ENCODE measurements at places on chromosomes 7 and 10.

GRCh38 chr7:71659622-71660021 is 527.7 kb downstream of the GALNT17 start:
- no peak for DNase-seq

- no peak for DNase-seq
Observed at GRCh38 chr7:28811701-28812430, 146.3 kb downstream of the TRIL start.

DNA sequence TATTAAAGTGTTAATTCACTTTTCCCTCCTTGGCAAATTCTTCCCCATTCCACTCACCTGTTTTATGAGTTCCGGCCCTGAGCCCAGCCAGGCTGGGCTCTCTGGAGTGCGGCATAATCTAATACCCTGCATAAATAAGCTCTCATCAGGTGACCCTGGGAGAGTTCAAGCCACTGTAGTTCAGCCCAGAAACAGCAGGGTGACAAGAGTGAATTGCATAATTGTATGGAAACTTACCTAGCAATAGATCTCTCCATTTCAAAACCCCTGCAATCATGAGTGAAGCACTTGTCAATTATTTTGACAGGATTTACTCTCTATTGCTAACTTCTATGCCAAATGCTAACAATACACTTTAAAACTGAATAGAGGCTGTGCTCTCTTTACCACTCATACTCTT is 94.7 kb downstream of the OSBPL3 start:
- no peak for DNase-seq

DNA sequence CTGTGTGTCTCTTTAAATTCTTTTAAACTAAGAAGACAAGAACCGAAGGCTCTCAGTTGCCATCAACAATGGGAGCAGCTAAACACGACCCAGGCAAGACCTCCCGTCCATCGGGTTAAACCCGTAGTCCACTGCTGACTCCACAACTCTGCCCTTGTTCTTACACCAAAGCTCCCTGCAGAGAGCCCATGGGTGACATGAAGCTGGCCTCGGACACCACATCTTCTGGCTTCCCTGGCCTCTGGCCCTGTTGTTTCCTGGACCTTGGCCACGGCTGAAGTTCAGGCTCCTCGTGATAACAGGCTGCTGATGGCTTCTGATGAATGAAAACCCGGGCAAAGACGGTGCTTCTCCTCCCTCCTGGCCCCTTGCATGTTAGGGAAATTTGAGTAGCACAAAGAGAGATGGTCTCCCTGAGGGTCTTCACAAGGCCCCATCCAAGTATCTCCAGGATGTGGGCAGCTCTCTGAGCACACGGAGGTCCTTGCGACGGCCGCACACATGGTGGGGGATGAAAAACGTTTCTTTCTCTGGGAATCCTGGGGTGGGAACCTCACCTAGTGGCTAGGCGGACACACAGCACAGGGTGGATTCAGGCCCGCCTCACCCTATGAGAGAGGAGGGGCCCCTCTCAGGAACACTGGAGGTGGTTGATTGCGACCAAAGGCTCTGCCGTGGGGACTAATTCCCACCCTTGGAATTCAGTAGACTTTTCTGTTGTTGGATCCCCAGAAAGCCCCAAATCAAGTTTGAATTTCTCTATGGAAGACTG is 271.1 kb downstream of the ADARB2 start:
- DNase-seq: no peak

- no peak for DNase-seq
Observed at GRCh38 chr10:121753726-121754476, 155.7 kb upstream of the FGFR2 start.

DNA sequence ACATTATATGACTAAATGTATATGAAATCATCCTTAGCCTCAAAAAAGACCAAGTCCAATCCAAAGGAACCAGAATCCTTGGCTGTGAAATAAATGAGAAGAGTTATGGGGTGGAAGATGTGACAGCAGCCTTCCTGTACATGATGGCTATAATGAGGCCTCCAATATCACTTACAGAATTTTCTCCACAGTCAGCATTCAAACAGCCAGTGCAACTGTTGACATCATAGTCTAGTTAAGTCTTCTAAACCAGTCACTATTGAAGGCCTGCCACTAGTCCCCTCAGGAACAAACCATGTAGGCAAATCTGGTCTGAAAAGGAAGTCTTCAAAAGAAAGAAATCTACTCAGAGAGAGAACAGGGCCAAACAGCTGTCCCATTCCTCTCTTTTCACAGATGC is 219.5 kb upstream of the CCDC6 start:
- no peak for DNase-seq

DNA sequence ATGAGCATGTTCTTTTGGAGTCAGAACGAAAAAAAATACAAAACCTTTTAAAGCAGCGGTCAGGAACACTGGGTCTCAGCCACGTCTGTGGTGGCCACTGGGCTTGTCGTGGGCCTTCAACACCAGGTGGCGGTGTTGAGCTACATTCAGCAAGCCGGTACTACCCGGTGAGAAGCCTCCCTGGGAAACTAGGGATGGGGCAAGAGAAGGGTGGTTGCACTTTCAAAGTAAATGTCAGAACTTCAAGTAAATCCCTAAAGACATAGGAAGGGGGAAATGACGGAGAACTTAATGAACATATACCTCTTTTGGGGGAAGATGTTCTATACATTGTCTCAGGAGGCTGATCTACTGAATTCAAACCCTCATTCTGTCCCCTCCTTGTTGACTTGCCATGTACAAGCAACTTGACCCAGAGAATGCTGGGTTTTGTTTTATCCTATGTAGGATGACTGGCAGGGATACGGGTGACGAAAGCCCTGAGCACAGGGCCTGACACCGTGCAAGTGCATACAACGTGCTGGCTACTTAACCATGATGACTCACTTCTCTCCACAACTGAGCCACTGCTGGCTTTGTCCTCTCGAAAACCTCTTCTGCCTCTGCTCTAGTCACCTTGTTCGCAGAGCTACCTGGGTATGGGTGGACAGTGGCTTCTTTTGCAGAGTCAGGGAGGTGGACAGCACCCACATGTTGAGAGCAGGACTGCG is 49.0 kb upstream of the BAMBI start:
- DNase-seq: peak; percentile 74

DNA sequence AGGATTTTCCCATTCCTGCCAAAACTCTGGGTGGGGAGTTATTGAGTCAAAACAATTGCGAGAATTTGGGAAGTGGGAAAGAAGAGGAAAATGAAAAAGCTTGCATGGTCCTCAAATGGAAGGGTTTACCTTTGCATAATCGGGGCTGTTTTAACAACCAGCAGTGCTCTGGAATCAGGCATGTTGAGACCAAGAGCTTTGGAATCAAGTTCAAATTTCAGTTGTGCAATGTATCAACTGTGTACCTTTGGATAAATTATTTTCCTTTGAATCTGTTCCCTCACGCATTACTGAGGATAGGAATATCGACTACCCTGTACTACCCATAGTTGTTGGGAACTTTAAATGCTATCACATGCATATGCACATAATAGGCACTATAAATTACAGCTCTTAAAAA is 205.5 kb downstream of the JCAD start:
- no peak for DNase-seq

DNA sequence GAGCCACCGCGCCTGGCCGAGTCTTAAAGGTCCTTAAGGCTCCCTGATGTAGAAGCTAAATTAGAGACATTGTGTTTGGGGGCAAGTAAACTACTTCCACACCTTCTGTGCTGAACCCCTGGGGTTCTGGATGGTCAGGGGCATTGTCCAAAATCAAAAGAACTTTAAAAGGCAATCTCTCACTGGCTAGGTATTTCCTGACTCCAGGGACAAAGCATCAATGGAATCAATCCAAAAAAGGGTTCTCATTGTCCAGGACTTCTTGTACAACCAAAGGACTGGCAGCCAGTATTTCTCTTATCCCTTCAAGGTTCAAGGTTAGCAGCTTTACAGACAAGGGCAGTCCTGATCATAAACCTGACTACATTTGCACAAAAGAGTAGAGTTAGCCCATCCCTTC is 24.0 kb downstream of the SRPK2 start:
- DNase-seq: no peak

DNA sequence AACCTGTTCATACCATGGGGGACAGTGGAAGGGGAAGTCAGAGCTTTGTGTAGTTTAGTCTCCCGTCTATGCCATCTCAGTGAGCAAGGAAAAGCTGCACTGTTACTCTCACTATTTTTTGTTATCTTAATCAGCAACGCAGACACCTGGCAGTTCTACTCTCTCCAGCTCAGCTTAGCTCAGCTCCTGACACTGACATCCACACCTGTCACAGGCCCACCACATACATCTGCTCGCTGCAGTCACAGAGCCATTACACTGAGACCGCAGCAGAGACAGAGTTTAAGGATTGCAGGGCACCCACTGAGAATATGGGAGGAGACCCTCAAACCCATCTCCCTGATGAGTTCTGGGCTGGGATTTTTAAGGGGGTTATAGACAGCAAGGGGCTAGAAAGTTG is 257.3 kb upstream of the AKR1E2 start:
- no peak for DNase-seq

GRCh38 chr7:158469396-158470051 is 118.1 kb downstream of the PTPRN2 start:
- DNase-seq: no peak

- DNase-seq: no peak
Observed at GRCh38 chr7:24406789-24407299, 122.9 kb downstream of the NPY start.

GRCh38 chr10:110162741-110163145 is 44.7 kb upstream of the MXI1 start:
- no peak for DNase-seq

DNA sequence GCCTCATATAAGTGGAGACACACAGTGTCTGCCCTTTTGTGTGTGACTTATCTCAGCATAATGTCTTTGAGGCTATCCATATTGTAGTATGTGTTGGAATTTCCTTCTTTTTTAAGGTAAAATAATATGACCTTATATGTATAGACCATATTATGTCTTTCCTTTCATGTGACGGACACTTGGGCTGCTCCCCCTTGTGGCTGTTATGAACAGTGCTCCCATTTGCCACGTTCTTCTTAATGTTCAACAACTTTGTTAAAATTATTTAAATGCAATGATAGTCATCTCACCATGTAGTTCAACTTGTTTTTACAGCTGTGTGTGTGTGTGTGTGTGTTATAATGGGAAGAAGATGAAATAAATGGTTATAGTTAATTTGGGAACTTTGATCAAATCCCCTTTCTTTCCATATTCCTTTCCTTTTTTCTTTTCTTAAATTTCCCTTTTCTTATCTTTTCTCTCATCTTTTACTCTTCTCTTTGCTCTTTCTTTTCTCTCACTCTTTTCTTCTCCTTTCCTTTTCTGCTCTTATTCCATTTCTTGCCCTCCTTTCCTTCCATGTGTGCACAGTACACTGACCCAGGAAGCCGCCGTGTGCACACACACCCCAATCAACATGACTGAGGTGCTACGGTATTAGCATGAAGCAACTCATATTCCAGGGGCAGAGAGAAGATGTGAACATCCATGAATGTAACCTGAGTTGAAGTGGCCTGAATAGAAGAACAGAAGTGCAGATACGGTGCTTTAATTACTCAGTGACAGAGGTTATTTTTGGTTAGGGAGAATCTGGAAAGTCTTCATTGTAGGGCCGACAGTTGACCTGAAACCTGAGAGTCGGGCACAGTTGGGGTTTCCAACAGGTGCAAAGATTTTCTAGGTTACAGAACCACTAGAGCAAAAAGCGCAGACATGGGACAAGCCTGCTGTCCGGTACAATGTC is 596.6 kb downstream of the SDK1 start:
- no peak for DNase-seq

DNA sequence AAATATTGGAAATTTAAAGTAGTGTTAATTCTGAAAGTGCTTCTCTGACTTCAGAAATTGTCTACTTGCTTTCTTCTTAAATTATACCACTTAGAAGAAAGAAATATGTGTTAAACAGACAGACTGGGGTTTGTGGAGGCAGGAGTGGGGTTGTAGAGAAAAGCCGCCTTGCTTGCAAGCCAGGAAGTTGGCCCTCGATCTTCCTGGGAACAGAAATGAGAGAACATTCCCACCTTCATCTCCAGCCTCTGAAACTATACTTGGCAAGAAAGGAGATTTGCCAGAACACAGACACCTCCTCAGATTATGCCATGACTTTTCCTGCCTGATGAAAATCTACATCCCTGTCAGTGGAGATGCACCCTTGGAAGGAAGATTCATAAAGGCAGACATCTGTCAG is 171.2 kb upstream of the CHRM2 start:
- no peak for DNase-seq

DNA sequence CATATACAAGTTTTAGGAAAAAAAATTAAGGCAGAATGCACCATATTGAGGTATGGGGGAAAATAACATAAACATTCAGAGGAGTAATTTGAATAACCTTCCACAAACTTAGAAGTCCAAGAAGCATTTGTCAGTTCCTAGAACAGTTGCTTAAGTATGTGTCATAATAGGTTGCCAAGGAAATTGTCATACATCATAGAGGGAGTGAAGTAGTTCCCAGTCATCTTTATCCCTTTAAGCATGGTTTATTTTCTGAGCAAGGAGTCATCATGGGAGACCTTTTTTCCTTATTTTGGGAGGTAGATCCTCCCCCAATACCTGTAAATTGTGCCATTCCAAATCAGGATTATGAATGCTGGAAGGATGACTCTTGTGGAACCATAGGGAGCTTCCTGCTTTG is at the start of gene SSMEM1:
Gene SSMEM1, plus strand, starts transcription at position 219 of the 400 bp plus-strand sequence. Its CDS starts 51 bp downstream, at position 270.
- no peak for DNase-seq

DNA sequence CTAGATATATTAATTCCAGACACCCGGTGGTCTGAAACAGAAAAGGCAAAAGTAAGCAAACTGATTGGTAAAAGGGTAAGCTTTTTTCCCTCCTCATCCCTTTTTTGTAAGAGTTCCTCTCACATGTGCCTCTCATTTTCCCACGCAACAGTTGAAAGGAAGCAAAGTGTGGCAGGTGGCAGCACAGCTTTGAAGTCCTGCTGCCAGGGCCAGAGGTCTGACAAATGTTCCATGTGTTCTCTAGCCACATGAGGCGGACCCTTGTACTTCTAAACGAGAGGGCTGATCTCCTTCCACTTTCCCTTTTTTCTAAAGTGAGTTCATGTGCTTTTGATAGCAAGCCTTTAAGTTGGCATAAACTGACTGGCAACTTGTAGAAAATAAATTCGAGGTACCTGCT is 217.5 kb downstream of the POLR1F start:
- no peak for DNase-seq

- DNase-seq: no peak
Observed at GRCh38 chr7:72211175-72211574, 201.0 kb downstream of the CALN1 start.

DNA sequence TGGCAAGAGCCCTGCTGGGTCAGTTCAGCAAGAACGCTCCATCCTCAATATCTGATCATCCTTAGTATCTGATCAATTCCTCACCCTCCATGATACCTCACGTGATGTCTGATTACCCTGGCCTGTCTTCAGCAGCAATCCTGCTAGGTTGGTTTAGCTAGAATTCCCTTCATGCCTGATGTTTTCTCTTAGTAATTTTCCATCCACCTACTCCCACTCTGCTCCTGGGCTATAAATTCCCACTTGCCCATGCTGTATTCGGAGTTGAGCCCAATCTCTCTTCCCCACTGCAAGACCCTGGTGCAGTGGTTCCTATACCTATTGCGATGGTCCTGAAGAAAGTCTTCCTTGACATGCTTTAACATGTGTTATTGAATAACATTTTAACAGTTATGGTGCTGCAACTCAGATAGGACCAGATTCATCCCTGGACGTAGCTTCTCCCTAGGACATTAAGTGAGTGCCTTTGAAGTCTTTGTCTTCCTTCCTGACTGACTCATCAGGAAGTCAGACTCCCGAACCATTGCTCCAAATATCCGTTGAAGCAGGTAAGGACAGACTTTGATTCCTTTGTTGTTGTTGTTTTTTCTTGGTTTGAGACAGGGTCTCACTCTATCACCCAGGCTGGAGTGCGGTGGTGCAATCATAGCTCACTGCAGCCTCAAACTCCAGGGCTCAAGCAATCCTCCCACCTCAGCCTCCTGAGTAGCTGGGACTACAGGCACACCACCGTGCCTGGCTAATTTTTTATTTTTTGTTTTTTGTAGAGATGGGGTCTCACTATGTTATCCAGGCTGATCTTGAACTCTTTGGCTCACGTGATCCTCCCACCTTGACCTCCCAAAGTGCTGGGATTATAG is 29.4 kb upstream of the CLDN3 start:
- DNase-seq: no peak

Measured in mesothelial cell of epicardium (in vitro differentiated cells).